ENCODE measurements at places on chromosomes 11 and 22.

DNA sequence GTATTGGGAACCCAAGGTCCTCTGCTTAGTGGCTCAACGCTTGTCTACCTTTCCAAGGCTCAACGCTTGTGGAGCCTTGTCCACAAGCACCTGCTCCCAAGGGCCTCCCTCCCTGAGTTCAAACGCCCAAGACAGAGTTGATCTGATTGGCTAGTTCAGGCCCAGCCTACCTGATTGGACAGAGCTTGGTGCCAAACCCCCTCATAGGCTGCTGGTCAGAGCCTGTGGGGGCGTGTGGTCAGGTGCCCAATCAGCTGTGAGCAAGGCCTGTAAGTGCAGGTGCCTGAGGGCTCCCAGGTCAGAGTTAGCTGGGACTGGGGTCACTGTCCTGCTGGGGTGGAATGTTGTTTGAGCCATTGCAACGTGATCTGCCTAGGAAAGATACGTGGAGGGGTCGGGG lies 16.9 kb upstream of the TMPRSS6 start:
- no peak for DNase-seq

- no peak for DNase-seq
These were observed 20.1 kb upstream of the TMPRSS4 start for GRCh38 chr11:118056806-118057205.

DNA sequence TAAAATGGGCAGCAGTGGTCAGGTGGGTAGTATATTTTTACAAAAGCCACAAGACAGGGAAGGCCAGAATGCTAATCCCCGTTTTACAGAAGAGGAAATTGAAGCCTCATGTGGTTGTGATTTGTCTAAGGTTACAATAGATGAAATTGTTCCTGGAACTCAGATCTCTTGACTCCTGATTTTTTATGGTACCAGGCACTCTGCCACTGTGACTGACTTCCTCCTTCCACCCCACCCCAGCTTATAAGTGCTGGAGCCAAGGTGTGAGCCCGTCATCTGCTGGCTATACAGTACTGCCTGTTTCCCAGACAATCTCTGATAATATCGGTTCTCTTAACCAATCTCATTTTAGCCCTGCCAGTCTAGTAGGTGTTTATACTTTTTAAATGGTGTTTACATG lies 1.9 kb downstream of the SLC5A1 start:
- no peak for DNase-seq

- no peak for DNase-seq
These were observed 3.7 kb upstream of the PGGHG start for GRCh38 chr11:285021-285893.

DNA sequence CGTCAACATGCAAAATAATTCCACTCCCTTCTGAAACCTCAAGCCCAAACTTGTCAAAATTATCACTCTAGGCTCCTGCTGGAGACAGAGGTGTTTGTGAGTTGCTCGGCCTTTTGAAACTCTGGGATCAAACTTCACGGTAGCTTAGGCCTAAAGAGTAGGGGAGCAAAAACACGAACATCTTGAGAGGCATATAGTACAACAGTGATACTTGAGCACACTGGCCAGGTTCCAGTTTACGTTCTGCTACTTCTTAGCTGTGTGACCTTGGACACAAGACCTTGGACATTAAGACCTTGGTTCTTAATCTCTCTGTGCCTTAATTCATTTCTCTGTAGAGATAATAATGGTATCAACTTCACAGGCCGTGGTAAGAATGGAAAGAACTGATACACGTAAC lies 123.5 kb upstream of the LMO1 start:
- no peak for DNase-seq

DNA sequence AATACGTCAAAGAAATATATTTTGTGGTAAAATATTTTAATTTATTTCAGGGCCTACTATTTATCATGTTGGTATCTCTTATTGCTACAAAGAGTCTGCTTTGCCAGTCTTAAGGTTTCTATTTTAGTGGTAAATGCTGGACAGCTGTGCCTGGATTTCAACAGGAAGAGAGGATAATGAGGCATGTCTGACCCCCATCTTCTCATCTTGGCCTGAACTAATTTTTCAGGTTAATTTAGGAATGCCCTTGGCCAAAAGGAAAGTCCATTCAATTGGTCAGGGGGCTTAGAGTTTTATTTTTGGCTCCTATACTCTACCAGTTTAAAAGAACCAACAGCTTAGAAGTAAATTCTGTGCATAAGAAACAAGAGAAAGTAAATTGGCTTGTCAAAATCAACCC lies 428.2 kb downstream of the LUZP2 start:
- peak; percentile 95 for DNase-seq

DNA sequence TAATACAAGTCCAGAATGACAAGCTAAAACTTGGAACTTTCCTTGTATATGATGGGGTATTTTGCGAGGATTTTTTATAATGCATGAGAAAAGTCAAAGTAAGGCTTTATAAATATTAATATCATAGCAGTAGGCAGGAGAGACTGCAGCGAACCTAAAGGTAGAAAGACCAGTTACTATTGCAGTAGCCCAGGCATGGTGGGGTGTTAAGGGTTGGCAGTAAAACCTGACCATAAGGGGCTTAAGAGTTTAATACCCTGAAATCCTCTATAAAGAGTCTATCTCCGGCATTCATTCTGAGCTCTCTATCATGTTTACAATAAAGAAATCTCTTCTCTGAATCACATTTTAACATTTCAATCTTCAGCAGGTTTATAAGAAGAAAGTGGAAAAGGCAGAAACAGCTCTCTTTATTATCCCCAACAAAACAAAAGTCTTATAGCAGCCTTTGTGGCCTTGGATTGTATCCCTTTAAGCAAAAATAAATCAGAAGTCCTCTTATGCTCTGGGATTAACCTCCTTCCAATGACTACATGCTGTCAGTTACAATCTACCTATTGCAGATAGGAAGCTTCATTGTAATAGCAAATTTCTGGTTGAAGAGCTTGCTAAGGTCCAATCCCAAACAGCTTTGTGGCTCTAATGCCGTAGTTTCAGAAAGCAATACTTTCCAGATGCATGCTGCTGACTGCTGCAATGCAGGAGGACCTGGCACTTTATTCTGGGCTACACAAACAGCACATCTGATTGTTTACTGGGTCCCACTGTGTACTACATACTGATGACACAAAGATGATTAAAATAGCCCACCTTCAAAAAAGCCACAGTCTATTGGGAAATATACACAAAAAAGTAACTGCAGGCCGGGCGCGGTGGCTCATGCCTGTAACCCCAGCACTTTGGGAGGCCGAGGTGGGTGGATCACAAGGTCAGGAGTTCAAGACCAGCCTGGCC lies 45.8 kb downstream of the SIK3 start:
- DNase-seq = no peak

DNA sequence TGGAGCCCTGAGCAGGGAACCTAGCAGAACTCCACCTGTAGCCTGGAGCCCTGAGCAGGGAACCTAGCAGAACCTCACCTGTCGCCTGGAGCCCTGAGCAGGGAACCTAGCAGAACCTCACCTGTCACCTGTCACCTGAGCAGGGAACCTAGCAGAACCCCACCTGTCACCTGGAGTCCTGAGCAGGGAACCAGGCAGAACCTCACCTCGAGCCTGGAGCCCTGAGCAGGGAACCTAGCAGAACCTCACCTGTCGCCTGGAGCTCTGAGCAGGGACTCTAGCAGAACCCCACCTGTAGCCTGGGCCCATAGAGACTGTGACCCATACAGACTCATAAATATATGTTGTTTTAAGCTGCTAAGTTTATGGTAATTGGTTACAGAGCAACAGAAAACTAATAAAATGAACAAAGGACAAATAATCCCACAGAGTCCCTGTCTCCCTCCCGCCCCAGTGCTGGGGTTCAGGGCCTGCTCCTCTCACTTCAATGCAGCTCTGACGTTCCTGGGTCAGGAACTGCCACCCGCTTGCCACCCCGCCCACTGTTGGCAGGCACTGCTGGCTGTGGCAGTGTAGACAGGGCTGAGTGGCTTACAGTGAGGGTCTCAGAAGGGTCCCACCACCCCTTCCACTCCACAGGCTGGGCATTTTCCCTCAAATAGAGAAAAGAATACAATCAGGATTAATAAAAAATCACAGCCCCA lies 259.1 kb downstream of the TBC1D22A start:
- no peak for DNase-seq

- no peak for DNase-seq
These were observed 94.5 kb downstream of the RPS6KA4 start for GRCh38 chr11:64453466-64453865.

GRCh38 chr22:17638182-17638431 lies 450 bp upstream of the BCL2L13 start:
- DNase-seq = no peak

GRCh38 chr11:67640021-67640757 lies 626 bp upstream of the TBX10 start:
- DNase-seq = peak; percentile 57

Measured in SJCRH30 (cell line).